Cerebellar cortex (tissue), 1 donor: ENCODE measurements at places on chromosomes 7 and 10.

- DNase-seq, result no peak
Measured at GRCh38 chr7:92648067-92648466, 57.9 kb upstream of the FAM133B start.

- DNase-seq, result no peak
Measured at GRCh38 chr10:7634142-7634894, 32.4 kb downstream of the ITIH5 start.

DNA sequence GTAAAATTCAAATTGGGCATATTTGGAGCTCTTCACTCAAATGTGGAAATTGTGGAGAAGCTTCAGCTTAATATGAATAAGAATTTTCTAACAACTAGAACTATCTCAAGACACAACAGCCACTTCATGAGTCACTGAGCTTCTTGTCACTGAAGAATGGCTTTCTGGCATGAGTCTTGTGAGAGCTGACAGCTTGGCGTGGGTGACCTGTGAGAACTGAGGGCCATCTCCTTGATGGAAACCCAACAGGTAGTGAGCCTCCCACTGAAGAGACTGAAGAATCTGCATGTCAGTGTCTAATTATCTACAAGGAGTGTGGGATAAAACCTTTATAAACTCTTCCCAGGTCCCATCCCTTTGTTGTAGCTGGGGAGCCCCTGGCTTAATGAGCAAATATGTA is 66.0 kb downstream of the CLEC2L start:
- no peak for DNase-seq

GRCh38 chr10:125929618-125930017 is 33.3 kb downstream of the FANK1 start:
- DNase-seq, result no peak

DNA sequence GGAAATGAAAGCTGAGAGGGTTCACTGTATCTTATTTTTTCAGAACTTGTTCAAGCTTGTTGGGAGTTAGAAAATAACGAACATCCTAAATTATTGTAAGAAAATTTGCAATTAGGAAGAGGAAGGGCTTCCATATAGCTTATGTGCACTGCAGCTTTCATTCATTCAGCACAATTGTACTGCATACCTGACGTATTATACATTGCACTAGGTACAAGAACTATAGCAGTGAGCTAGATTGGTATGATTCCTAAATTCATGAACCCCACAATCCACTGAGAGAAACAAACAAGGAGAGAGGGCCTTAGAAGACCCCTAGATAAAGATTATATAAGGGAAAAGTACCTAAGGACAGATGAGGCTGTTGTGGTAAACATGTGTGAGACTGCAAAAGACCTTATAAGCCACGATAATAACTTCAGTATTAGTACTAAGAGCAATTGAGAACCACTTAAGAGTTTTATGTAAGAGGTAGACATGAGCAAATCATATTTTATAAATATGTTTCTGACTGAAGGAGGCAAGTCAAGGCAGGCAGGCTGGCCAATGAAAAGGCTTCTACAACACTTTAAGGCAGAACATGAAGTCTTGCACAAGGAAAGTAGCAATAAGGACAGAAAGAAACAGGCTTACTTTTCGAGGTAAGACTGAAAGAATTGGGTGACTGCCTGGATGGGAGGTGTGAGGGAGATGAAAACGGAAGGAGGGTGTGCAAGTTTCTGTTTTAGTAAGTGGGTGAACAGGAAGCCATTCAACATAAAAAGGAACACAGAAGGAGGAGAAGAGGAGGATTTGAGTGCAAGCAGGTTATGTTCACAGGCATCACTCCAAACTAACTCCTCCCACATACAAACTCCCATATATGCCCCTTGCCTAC is 77.9 kb upstream of the LRRN3 start:
- DNase-seq, result no peak

DNA sequence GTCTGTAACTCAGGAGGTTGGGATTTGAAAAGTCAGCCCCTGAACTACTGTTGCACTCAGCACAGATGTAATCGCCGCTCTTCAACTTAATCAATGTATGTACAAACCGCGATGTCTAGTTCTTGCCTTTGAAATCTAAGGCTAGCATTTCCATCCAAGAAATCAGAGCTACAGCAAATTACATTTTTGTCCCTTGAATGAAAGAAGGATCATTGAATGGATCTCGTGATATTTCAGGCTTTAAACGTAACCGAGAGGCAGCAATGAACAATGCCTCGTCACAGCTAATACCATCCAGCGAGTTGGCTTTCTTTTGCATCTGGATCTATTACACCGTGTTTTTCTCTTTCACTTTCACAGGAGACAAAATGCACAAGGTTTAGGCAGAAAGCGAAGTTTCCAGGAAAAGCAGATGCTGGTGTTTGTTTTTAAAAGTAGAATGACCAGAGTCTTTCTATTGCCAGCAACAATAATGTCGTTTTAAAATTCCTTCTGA is 5.5 kb downstream of the SKIDA1 start:
- DNase-seq, result peak; percentile 58

DNA sequence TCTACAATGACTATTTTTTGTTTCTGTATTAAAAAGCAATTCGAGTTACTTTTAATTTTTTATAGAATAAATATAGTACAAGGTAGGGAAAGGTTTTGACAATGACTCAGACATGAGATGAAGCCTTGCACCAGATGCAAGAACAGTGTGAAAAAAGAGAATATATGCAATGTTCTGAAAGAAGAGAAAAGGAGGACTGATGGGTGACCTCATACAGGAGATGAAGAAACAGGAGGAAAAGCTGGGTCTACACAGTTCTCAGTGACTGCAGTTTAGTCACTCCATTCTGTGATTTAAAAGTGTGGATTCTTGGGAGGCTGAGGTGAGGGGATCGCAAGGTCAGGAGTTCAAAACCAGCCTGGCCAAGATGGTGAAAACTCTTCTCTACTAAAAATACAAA is 38.3 kb upstream of the YAE1 start:
- DNase-seq, result no peak

DNA sequence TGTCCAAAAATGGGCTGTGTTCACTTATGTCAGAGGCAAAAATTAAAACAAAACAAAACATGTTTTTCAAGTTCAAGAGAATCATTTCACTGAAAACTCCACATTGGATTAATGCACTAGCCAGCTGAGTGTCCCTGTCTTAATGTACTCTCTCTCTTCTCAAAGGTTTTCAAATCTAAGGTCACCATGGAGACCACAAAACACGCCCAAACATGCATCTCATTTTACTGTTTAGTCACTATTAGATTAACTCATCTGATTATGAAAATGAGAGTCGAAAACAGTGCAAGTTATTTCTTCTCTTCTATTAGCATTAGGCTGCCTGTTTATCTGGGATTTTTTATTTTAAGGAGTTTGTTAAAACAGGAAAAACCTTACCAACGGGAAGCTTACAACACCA is 70.8 kb upstream of the ASAH2 start:
- DNase-seq, result no peak

DNA sequence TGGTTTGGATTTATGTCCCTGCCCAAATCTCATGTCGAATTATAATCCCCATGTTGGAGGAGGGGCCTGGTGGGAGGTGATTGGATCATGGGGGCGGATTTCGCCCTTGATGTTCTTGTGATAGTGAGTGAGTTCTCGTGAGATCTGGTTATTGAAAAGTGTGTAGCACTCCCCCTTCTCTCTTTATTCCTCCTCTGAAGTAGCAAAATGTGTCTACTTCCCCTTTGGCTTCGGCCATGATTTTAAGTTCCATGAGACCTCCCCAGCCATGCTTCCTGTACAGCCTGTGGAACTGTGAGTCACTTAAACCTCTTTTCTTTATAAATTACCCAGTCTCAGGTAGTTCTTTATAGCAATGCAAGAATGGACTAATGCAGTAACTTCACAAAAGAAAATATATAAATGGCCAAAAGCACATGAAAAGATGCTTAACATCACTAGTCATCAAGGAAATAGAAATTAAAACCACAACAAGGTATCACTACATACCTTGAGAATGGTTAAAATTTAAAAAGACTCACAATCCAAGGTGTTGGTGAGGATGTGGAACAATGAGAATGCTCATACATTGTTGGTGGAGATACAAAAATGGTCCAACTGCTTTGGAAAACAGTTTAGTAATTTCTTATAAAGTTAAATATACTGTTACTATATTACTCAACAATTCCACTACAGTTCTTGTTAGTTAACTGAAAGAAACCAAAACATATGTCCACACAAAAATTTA is 218.7 kb downstream of the SNX10 start:
- no peak for DNase-seq

DNA sequence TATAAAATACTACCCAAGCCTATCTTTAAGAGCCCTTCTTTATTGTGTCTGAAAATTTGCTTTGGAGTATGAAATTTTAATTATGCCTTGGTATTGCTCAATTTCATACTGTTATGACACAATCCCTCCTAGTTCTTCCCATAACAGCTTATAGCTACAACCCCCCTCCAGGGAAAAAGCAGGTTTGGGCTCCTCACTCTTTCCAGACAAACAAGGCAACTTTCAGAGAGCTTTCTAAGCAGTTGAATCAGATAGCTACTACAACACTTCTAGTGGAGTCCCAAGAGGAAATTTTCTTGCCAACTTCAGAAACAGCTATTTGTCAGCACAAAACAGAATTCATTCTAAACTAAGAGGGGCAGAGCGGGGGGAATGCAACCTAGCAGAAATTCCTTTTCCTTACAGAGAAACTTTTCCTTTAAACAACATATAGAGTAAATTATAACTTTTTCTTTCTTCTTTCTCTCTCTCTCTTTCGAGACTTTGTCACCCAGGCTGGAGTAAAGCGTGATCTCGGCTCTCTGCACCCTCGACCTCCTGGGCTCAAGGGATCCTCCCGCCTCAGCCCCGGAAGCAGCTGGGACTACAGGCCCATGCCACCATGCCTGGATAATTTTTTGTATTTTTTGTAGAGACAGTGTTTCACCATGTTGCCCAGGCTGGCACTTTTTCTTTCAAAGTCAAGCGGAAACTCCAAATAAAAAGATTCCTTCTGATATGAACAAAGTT is 26.0 kb upstream of the JMJD1C start:
- DNase-seq, result no peak

DNA sequence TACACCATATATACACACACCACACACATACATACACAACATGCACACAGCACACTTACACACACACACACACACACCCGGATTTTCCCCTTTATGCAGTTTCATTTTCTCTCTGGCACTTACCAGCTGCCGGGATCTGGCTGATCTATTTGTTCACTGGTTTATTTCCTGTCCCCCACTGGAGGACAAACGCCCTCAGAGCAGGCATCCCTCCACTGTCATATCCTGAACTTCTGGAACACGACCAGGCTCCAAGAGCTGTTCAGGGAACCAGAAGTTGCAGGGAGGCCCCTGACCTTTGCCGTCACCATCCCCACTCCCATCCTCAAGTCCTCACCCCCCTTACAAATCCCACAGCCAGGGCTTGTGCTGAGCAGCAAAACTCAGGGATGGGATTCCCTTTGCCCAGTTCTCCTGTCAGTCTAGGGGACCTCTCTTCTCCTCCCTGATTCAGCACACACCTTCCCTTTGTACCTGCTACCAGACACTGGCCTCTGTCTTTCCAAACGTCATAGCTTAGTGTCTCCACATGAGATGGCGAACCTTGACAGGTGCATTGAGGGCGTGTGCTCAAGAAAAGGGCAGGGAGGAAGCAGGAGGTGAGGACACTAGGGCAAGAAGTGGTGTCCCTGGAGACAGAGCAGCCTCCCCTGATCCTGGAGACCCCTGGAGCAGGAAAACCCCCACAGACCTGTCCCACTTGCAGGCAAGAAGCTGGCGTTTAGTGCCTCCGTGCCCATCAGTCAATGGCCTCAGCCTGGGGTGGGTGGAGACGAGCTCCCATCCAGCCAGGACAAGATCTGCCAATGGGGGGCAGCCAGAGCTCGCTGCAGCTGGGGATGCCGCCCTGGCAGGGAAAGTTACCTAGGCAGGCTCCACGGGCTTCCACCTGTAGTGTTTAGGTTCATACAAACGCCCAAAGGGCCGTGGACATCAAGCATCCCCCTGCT is 12.7 kb upstream of the DOCK1 start:
- DNase-seq, result no peak

GRCh38 chr7:117873310-117874190 is at the start of gene CTTNBP2:
CTTNBP2 (minus strand) TSS chr7:117873441; CDS start chr7:117873415, 26 bp downstream.
- DNase-seq, result peak; percentile 51

- peak; percentile 30 for DNase-seq
Measured at GRCh38 chr10:59234816-59235429, 58.5 kb downstream of the PHYHIPL start.

DNA sequence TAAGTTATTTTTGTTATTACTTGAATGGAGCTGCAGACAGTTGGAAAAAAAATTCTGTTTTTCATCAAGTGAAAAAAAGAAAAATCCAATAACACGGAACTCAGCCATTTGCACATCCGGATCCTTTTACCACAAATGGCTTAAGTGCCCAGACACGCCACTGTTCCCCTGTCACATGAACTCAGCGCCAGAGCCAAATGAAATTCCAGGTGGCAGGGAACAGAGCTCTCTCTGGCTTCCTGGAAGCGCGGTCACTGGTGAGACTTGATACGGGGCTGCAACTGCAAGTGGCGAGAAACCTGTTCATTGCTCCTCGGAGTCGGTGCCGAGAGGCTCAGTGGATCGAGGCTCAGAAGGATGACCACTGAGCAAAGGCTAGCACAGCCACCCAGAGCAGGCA is 60.8 kb upstream of the NPTX2 start:
- no peak for DNase-seq

DNA sequence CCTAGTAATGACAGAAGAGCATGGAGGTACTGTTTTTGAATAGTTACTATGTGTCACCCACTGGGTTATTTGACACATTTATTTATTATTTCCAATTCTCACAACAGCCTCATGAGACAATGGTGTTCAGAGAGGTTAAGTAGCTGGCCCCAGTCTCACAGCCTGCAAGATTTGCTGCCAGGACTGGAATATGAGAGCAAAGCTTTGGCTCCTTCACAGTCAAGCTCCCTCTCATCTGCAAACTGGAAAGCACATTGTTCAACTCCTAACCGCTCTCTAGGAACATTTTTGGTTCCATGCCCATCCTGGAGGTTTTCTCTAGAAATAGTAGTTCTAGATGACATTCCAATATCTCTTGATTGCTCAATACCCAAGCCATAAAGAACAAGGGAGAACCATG is 75.5 kb upstream of the CXCL12 start:
- DNase-seq, result no peak

DNA sequence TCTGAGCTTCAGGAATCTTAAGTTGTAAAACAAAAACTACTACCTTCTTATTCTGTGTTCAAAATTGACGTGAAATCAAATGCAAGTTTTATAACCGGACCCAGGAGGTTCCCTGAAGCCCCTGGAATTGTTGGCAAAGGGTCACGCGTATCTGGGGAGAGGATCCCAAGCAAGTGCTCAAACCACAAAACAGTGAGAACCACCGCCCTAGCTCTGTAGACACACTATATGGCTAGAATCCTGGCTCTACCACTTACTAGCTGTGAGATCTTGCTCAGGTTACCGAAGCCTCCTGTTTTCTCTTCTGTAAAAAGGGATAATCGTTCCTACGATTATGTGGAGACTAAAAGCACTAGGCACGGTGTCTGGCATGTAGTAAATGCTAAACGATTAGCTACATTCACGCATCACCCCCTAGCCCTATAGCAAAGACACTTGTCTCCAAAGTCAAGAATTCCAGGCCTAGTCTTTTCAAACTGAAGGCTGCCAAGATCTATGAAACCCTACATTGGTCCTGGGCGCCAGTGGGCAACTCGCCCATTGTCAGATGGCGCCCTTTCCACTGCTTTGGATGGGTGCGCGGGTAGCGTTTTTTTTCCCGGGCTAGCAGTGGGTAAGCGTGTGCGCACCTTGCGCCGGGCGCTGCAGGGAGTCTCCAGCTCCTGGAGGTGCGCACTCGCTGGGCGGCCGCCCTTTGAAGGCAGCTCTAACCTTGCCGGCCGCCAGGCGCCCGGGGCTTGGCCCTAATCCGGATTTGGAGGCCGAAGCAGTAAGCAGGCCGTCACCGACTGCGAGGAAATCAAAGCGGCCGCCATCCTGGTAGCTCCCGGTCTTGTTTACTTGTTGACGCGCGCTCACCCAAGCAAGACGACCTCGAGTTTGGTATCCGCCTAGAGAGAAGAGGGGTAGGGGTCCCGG is 11.6 kb upstream of the NKX2-3 start:
- no peak for DNase-seq
